ENCODE measurements at places on chromosomes 7 and 10. TPM values are rescaled to one million over a fixed set of nuclear protein-coding genes. Genes with fewer than 3 reads are reported as not detected.

Gene HOXA6
- total RNA-seq, result 15.0 TPM

Gene IFIT1B
- under 0.01 TPM for total RNA-seq

Gene AOAH
- not detected for total RNA-seq

Gene SORBS1
- 0.16 TPM for total RNA-seq

Gene CCNY
- total RNA-seq, result 29.5 TPM

Gene RASSF4
- total RNA-seq, result 11.2 TPM

Gene ZSCAN25
- 17.0 TPM for total RNA-seq

Gene PDK4
- 1.2 TPM for total RNA-seq

Gene SKAP2
- 27.4 TPM for total RNA-seq

Gene TMEM176A
- not detected for total RNA-seq

Gene CDH23
- not detected for total RNA-seq

Gene MBL2
- not detected for total RNA-seq

Gene GBF1
- 39.0 TPM for total RNA-seq

Gene ARHGAP22
- total RNA-seq, result 31.0 TPM

Gene LIPN
- total RNA-seq, result not detected

Gene SMO
- 32.0 TPM for total RNA-seq

Gene CHN2
- total RNA-seq, result 1.3 TPM

Gene NRP1
- 163 TPM for total RNA-seq

Gene SPDYE2B
- not detected for total RNA-seq

Gene CYP2E1
- total RNA-seq, result 1.7 TPM

Gene SPDYE18
- total RNA-seq, result not detected

Gene FAM3C
- 30.9 TPM for total RNA-seq

Gene ZCWPW1
- 1.8 TPM for total RNA-seq

Gene C10orf67
- not detected for total RNA-seq

Gene HMX3
- total RNA-seq, result not detected

Gene SH2D4B
- not detected for total RNA-seq

Gene REEP3
- total RNA-seq, result 31.3 TPM

Gene SRI
- 82.4 TPM for total RNA-seq

Gene WASHC2C
- 18.4 TPM for total RNA-seq

Gene BHLHA15
- not detected for total RNA-seq

Gene PRLHR
- total RNA-seq, result not detected

Gene COBL
- total RNA-seq, result 0.39 TPM

Measured in epithelial cell of alveolus of lung (primary cell).